ENCODE measurements at places on chromosomes 5 and 9.

GRCh38 chr9:89536145-89536574 lies 38.2 kb upstream of the SEMA4D start:
- DNase-seq, result no peak

GRCh38 chr5:43947935-43948334 lies 345.0 kb downstream of the NNT start:
- DNase-seq, result no peak

DNA sequence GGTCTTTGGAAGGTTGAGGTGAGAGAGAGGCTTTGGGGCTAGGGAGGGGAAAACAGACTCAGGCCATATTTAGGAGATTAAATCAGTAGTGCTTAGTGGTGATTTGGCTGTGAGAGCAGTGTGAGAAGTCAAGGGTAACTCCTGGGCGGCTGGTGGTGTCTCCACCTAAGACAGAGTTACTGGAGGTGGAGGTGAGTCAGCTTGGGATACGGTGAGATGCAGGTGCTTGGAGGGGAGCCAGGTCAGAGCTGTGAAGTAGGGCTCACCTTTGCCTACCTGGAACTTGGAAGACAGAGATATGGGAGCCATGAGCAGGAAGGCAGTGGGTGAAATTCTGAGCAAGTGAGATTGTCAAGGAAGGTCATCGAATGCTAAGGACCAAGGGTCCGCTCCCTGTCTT lies 24.5 kb downstream of the RGS3 start:
- no peak for DNase-seq

DNA sequence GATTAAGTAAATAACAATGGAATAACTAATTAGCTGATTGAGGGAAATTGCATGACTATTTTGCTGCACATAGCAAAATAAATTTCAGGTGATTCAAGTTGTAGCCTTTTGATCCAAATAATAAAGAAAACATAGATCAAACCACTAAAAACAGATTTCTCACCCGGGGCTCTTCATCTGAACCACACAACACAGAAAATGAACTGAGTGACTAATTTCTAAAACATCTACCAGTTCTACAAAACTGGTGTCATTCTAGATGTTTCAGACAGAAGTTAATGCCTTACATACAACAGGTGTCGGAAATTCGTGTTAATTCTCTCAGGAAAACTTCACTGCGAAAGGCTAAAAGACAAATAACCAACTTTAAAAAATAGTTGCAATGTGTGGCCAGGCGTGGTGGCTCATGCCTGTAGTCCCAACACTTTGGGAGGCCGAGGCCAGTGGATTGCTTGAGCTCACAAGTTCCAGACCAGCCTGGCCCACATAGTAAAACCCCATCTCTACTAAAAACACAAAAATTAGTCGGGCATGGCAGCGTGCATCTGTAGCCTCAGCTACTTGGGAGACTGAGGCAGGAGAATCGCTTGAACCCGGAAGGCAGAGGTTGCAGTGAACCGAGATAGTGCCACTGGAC lies 6.9 kb downstream of the PROP1 start:
- DNase-seq, result no peak
